ENCODE measurements at places on chromosomes 4 and X. TPM values are rescaled to one million over a fixed set of nuclear protein-coding genes. Genes with fewer than 3 reads are reported as not detected.

DNA sequence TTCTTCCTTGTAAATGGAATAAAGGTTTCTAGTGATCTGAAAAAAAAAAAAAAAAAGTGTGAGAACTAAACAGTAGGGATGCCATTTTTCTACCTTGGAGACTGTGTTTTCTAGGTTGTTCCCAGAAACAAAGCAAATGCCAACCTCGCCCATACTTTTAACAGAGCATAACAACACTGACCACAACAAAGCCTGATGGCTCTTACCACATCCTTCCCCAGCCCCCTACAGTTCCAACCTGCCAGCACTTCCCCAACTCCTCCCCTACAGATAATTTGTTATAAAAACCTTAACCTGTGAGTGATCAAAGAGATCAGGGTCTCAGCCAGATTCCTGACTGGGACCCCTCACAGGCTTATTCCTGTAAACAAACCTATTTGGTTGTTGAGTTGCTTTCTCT lies 940.0 kb downstream of the SH3BGRL start:
- no peak for DNase-seq

DNA sequence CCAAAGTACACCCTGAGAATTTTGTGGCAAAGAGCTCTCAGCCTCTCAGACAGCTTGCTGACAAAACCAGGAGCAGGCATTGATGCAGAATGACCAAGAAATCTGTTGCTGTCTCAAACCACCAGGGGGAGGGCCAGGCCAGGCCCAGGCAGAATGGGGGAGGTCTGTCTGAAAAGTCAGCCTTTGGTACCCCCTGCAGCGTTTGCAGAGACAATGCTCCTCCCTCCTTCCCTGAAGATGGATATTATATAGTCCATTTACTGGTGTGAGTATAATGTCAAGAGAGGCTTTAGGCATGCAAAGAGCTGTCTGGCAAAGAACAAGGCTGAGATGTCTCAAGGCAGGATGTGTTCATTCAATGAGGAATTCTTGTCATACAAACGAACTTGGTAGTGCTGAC lies 52.9 kb upstream of the TRPC5OS start:
- no peak for DNase-seq

GRCh38 chrX:72373136-72373535 lies 67.4 kb upstream of the CITED1 start:
- no peak for DNase-seq

DNA sequence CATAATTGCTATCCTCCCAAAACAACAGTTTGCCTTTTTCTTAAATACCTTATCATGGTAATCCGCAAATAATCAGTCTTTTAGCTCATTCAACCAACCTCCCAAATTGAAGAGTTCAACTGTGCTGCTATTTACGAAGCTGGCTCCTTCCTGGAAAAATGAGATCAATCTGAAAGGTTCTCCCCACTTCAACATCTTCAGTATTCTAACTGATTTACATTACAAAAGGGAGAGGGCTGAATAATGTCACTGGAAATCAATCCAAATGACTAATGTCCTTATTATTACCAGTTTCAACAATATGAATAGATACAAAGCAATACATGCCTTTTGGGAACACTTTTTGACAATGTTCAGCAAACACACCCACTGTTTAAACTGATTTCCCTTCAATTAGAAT lies 86.2 kb downstream of the WNK3 start:
- no peak for DNase-seq

DNA sequence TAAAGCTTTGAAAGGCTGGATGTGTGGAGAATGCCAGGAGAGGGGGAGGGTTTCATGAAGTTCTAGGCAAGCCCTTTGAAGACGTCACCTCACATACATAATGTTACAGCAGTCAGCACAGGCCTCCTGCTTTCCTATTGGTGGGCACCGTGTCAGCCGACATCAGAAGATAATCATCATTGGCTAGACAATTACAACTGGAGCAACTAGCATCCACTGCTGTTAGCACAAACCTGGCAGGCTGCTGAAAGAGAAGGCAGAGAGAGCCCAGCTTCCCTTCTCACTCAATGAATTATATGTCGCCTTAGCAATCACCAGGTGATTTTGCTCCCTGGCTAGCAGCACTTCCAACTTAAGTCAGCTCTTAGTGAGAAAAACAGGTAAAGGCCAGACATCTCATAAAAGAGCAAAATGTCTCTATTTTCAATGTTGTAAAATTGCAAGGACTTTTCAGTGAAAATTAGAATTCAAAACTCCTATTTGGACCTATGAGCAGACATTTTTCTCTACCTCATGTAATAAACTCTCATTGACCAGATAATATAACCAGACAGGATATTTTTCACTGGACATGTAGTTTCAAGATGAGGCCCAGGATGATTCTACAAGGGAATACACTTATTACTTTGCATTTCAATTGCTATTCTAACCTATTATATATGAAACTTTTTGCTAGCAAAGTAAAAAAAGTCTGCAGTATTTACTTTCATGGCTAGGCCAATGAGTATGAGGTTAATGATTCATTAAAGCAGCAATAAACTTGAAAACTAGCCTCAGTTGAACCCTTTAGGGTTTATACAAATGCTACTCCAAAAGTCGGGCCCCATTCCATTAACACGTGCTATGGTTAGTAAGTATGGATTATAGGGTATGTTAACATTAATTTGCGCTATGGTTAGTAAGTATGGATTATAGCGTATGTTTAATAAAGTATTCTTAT lies 4.3 kb downstream of the ELOVL6 start:
- peak; percentile 82 for DNase-seq

- DNase-seq: no peak
Measured at GRCh38 chrX:70032792-70033191, 16.9 kb downstream of the AWAT2 start.

- peak; percentile 59 for DNase-seq
Measured at GRCh38 chr4:138090150-138090917, 151.8 kb downstream of the SLC7A11 start.

GRCh38 chr4:6087669-6088341 lies 69.6 kb upstream of the C4orf50 start:
- no peak for DNase-seq

- DNase-seq: no peak
Measured at GRCh38 chr4:121946644-121947043, 5.2 kb downstream of the TRPC3 start.

DNA sequence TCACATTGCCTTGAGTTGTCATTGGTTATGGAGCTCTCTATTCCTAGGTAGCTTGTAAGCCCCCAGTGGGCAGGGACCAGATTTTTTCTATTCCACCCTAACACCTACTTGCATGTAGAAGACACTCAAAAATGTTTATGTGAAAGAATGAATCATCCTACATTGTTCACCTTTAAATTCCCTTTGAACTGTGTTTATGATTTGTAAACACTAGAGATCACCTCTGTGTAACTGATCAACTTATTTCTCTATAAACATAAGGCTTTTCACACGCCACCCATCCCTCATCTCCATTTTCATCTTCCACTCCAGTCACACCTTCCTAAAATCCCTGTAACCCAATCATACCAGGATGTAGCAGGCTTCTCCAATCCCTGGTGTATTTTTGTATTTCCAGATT lies 142.6 kb upstream of the LEF1 start:
- DNase-seq: no peak

Gene TEC
- 8.3 TPM for total RNA-seq

Gene PITX2
- total RNA-seq: not detected

Gene REPS2
- total RNA-seq: 9.4 TPM

Measured in B cell (primary cell).